ENCODE measurements at places on chromosomes 2 and 18.

DNA sequence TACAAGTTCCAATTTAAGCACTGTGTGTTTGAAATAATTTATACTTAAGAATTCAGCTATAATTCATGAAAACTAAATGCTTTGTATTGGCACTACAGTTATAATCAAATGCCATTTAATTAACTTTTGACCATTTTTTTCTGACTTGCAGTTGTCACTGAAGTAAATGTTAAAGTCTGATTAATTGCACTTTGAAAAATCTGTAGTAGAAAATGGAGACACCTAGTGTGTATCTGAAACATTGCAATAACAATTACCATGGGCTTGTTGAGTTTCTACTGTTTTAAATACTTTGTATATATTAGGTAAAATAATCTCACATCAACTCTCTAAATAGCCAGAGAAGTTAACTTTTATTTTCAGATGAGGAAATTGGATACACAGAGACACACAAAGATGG, 458.6 kb upstream of the FSIP2 start:
- no peak for DNase-seq

- no peak for DNase-seq
Observed at GRCh38 chr2:239537633-239538356, 137.0 kb upstream of the HDAC4 start.

DNA sequence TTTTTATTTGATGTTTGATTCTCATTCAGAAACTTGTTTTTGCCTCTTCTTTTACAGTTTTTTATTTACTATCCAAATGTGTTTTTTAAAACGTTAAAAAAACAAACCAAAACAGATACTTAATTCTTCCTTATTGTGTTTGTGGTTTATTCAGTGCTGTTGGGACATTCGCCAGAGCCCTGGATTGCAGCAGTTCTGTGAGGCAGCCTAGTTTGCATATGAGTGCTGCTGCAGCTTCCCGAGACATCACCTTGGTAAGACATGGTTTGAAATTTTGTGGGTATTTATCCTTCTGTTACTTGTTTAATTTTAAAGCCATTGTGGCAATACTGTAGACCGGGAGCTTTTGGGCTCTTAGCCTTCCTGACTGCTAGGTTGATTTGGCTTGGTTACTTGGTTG, 91.2 kb downstream of the MTA3 start:
- no peak for DNase-seq

DNA sequence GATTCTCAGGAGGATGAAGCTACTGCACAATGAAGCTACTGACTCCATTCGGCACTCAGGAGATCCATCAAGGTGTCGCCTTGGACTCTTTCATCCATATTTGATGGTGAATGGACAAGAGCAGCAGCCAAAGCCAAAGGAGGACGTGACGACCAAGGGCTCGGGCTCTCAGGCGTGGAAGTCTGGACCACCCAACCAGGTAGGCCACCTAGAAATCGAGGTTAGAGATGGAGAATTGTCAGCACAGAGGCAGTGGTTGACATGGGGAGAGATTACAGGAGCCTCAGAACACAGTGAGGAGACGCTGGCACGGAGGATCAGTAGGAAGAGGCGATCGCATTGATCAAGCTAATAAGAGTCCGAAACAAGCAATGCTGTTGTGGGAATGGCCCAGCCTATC, 240.5 kb upstream of the ID2 start:
- no peak for DNase-seq

DNA sequence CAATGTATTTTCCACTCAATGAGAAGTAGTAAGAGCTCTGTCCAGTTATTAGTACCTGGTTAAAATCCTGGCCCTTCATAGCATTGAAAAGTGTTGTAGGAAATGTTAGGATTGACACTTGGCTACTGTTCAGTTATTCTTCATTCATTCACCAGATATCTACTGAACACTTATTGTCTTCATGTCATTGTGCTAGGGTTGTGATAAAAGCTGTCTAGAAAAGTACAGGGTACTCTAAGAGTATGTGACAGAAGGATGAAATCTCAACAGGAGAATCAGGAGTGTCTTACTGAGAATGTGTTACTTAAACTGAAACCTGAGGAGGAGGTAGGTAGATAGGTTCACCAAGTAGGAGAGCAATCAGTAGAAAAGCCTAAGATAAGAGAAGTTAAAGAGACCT, 511.8 kb upstream of the RAB12 start:
- no peak for DNase-seq

GRCh38 chr2:191311627-191312026, 66.4 kb downstream of the MYO1B start:
- DNase-seq = no peak

DNA sequence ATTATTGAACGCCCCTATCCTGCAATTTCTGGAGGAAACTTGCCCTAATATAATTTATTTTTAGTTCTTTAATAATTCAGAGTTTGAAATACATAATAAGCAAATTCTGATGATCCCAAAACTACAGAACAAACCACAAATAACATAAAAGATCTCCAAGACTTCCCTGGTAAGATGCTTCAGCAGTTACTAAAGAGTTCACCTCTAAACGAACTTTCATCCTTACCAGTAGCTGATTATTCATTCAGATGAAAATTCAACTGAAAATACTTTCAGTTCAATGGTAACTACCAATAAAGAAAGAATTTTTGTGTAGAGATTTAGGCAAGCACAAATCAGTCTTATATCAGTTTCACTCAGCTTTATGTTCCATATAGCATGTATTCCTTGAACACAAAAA, 130.1 kb upstream of the MAPRE2 start:
- DNase-seq = no peak

GRCh38 chr2:82964341-82964740, 1494.7 kb downstream of the SUCLG1 start:
- no peak for DNase-seq

GRCh38 chr18:74529378-74529777, 4.9 kb upstream of the CNDP1 start:
- no peak for DNase-seq

GRCh38 chr18:59564561-59564960, 132.7 kb downstream of the CCBE1 start:
- DNase-seq = no peak

- DNase-seq = peak; percentile 17
Observed at GRCh38 chr18:567122-567521, 13.1 kb upstream of the CETN1 start.
